ENCODE measurements at places on chromosomes 13 and 19. TPM values are rescaled to one million over a fixed set of nuclear protein-coding genes. Genes with fewer than 3 reads are reported as not detected.

Gene FREM2
- total RNA-seq = not detected

Gene NLRP11
- total RNA-seq = 0.12 TPM

Gene SYNGR4
- total RNA-seq = not detected

Gene ANGPTL8
- total RNA-seq = not detected

DNA sequence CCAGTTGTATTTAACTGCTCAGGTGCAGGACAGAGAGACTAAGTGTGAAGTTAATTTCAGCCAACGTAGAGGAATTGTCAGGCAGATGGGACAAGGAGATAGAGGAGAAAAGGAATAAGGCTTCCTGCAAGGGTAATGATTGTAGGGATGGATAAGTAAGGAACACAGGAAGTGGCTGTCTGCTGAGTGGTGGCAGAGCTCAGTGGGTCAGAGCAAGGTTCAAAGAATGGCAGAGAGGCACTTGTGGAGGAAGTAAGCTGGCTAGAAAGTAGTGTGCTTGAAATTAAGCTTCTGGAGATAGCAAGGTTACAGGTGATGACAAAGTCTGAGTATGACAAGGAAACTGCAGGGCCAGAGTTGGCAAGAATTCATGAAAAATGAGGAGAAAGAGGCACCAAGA lies 47.9 kb downstream of the USPL1 start:
- H3K27ac ChIP-seq = no peak overlapping the region
- H3K4me1 ChIP-seq = no peaks in the 10 kb centered on the region
- H3K27me3 ChIP-seq = peaks cover 2% of the 10 kb centered on the region
- H3K4me3 ChIP-seq = no peak overlapping the region
- no peaks in the 10 kb centered on the region for H3K36me3 ChIP-seq

GRCh38 chr13:46015366-46015765 lies 37.2 kb downstream of the ZC3H13 start:
- no peak overlapping the region for H3K4me3 ChIP-seq
- H3K27me3 ChIP-seq = no peaks in the 10 kb centered on the region
- no peak for DNase-seq

DNA sequence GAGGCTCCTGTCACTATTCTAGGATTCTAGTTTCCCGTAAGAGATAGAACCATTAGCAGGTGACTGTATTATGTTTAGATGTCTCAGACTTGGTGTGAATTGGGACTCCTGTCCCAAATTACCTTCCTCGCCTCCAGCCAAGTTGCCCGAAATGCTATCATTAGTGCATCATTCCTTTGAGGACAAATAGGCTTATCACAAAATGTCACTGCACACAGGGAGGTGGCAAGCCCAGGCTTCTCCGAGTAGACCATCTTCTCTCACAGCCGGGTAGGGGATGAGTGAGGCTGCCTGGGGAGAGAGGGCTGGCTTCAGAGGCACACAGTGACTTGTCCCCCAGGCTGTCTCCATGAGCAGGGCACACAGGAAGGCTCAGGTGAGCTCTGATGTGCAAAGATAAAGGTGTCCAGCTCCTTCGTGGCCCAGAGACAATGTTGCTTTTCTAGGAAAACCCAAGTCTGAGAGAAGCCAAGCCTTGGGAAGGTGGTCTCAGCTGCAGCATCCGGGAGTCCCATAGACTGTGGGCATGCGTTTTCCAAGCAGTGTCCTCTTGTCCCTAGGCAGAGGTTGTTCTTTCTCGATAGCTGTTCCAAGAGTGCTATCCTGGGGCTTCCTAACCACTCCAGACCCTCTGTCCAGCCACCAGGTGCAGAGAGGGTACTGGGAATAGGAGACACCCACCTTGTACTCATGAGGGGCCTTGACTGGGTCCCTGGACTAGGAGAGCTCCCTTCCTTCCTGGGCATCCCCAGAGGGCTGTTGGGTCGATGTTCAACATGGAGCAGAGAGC lies 163.1 kb upstream of the TSHZ3 start:
- no peak overlapping the region for H3K4me3 ChIP-seq
- peaks cover 6% of the 10 kb centered on the region for H3K27me3 ChIP-seq
- no peak for DNase-seq
- no peaks in the 10 kb centered on the region for H3K36me3 ChIP-seq
- H3K4me1 ChIP-seq = 0 out of 2 replicates have a peak, but pooled peaks cover 4% of the 10 kb centered on the region
- H3K27ac ChIP-seq = no peak overlapping the region

GRCh38 chr19:21269813-21270212 lies 59.4 kb downstream of the ZNF708 start:
- H3K36me3 ChIP-seq = peaks cover 12% of the 10 kb centered on the region
- no peak overlapping the region for H3K4me3 ChIP-seq
- no peaks in the 10 kb centered on the region for H3K4me1 ChIP-seq
- H3K27me3 ChIP-seq = peaks cover 2% of the 10 kb centered on the region

DNA sequence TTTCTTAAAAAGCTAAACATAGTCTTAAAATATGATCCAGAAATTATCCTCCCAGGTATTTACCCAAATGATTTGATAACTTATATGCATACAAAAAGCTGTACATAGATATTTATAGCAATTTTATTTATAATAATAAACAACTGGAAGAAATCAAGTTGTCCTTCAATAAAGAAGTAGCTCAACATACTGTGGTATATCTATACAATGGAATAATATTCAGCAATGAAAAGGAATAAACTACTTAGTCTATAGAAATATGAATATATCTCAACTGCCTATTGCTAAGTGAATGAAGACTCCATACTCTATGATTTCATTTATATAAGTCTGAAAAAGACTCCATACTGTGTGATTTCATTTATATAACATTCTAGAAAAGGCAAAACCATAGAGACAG lies 47.1 kb upstream of the SLAIN1 start:
- no peak for DNase-seq
- H3K27me3 ChIP-seq = no peaks in the 10 kb centered on the region
- no peaks in the 10 kb centered on the region for H3K36me3 ChIP-seq
- no peak overlapping the region for H3K4me3 ChIP-seq
- H3K4me1 ChIP-seq = no peaks in the 10 kb centered on the region

- DNase-seq = no peak
- H3K27me3 ChIP-seq = peaks cover 3% of the 10 kb centered on the region
- peaks cover 18% of the 10 kb centered on the region for H3K36me3 ChIP-seq
- no peak overlapping the region for H3K27ac ChIP-seq
- H3K4me3 ChIP-seq = no peak overlapping the region
Measured at GRCh38 chr19:49555600-49556411, 24.6 kb downstream of the NOSIP start.

DNA sequence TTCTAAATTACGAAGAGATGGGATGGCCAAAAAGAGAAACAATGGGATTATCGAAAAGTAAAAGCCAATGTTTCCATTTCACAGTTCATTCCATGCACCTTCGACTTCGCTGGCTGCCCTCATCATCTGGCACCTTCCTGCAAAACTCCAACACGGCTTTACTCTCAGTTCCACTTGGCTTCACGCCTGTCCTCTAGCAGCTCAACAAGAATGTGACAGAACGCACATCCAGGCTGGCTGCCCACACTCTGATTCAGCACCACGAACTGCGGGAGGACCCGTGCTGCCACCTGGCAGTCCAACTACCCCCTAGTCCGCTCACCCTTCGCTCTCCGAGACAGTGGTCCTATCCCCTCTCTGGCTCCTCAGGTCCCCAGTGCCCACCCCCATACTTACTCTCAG lies 11.7 kb downstream of the ATP7B start:
- no peak for DNase-seq
- H3K27ac ChIP-seq = no peak overlapping the region
- H3K27me3 ChIP-seq = peaks cover 35% of the 10 kb centered on the region
- no peak overlapping the region for H3K4me3 ChIP-seq
- H3K4me1 ChIP-seq = no peaks in the 10 kb centered on the region

DNA sequence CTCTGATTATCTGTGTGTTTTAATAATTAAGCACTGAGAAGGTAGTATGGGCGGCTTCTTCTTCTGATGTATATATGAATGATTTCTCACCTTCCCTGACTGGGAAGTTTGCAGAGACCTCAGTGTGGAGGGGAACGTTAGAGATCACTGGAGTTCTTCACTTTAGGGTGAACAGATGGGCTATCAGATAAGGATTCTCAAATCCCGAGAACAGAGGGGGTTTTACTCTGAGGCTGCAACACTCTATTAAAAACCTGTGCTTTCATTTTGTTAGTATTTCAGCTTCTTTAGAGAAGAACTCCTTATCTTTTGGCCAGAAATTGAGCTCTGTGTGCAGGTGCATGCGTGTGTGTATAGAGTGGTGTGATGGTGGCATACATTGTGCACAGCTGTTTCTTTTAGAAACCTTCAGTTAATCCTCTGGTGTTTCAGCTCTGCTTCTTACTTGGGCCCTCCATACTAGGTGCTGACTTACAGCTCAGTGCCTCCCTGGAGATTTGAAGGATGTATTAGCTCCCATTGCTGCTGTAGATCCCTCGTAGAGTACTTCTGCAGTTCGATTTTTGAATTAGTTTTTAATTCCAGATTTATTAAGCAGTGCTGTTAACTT lies 45.3 kb upstream of the PCDH9 start:
- H3K4me1 ChIP-seq = no peaks in the 10 kb centered on the region
- H3K4me3 ChIP-seq = no peak overlapping the region
- no peaks in the 10 kb centered on the region for H3K27me3 ChIP-seq
- no peak for DNase-seq
- no peak overlapping the region for H3K27ac ChIP-seq
- no peaks in the 10 kb centered on the region for H3K36me3 ChIP-seq

GRCh38 chr13:27696731-27697130 lies 75.0 kb downstream of the POLR1D start:
- H3K27ac ChIP-seq = no peak overlapping the region
- H3K27me3 ChIP-seq = peaks cover 14% of the 10 kb centered on the region
- no peak for DNase-seq
- no peak overlapping the region for H3K4me3 ChIP-seq

Data from HFFc6 (cell line).